Smooth muscle cell of the pulmonary artery (primary cell): ENCODE measurements at places on chromosomes 5 and 9. TPM values are rescaled to one million over a fixed set of nuclear protein-coding genes. Genes with fewer than 3 reads are reported as not detected.

Gene PCDHGA1
- 1.2 and 1.4 TPM in 2 replicates for total RNA-seq

Gene GRIA1
- total RNA-seq = 0.23 and 2.4 TPM in 2 replicates

Gene PPP1R26
- total RNA-seq = 13.4 and 15.6 TPM in 2 replicates

Gene PIP5KL1
- total RNA-seq = 1.4 and 3.4 TPM in 2 replicates

Gene CMBL
- total RNA-seq = 19.8 and 20.2 TPM in 2 replicates

Gene TXNDC8
- total RNA-seq = not detected in 2 replicates

Gene PPP3R2
- total RNA-seq = not detected in 2 replicates

Gene NOL8
- 22.7 and 31.1 TPM in 2 replicates for total RNA-seq

Gene AK3
- 66.2 and 66.3 TPM in 2 replicates for total RNA-seq

Gene MLANA
- not detected in 2 replicates for total RNA-seq

Gene RNF38
- 13.6 and 14.4 TPM in 2 replicates for total RNA-seq

Gene QRFP
- total RNA-seq = not detected in 2 replicates

Gene LEAP2
- 0.26 and 0.30 TPM in 2 replicates for total RNA-seq

Gene PCSK1
- 0.30 and 17.2 TPM in 2 replicates for total RNA-seq

Gene CDC20B
- total RNA-seq = 0.07 TPM in 1 of 2 replicates, not detected in the other

Gene ORM2
- total RNA-seq = not detected in 2 replicates

Gene MRPS27
- total RNA-seq = 68.4 TPM in 2 replicates

Gene INSYN2B
- 2.1 and 3.3 TPM in 2 replicates for total RNA-seq

Gene CDC37L1
- total RNA-seq = 17.5 and 20.0 TPM in 2 replicates

Gene LHX3
- total RNA-seq = not detected in 2 replicates

Gene WWC1
- total RNA-seq = 0.99 and 5.0 TPM in 2 replicates

Gene MARCOL
- total RNA-seq = not detected in 2 replicates

Gene PCDHGB2
- 3.2 and 3.9 TPM in 2 replicates for total RNA-seq

Gene RGS7BP
- total RNA-seq = 6.1 and 6.2 TPM in 2 replicates

Gene WNT8A
- not detected in 2 replicates for total RNA-seq

Gene FOXD1
- 6.8 and 12.7 TPM in 2 replicates for total RNA-seq

Gene HTR4
- total RNA-seq = 0.07 and 3.3 TPM in 2 replicates

Gene NMUR2
- not detected in 2 replicates for total RNA-seq

Gene HBEGF
- 4.6 and 10.7 TPM in 2 replicates for total RNA-seq
